CD4-positive, alpha-beta T cell (primary cell): ENCODE measurements at places on chromosomes 4 and X.
A peak's percentile ranks its signal among the peaks of the same experiment; 100 is the strongest.

DNA sequence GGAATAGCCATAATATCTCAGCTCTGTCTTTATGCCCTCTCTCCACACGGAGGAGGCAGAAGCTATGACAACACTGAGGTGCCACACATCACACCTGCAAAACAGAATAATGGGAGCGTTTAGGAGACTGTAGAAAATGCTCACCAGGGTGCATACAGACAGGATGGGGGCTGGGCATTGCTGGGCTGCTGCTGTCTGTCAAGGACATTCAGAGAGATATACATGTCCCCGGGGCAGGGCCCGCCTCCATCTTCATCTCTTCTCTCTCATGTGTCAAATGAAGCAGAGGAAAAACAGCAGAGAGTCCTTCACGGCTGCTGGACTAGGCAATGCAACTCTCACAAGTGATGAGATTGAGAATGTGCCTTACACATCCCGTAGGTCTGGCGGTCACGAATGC lies 65.3 kb upstream of the DHRSX start:
- no peak for DNase-seq

DNA sequence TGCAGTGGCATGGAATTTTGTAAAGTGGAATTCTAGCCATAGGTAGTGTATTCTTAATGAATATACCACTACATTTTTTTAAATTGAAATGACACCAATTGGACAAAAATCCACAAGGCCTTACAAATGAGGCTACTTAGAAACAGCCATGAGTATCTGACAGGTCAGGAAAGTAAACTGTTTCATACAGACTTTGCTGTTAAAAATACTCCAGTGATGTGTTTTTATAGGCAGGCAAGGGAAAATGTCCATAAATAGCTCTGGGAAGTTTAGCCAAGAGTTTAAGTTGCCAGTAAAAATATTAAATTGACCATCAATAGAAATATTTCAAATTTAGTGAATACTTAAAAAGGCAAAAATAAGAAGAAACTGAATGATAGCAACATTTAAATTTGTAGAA lies 41.8 kb upstream of the PDLIM5 start:
- no peak for DNase-seq

DNA sequence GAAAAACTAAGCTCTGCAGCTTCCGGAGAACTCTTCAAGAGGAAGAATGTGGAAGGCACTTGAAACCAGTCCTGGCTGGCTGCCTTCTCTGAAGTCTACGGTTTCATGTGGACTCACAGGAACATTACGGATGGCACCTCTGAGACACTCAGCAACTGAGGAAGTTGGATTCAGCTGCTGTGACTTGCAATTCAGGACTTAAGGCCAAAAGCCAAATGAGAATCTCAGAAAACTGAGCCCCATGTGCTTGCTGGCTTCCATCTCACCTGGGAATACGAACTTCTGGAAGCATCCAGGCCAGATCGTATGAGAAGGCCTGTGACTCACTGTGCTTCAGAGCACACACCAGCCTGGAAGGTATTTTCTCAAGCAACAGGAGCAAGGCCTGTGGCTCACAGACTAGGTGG lies 107.8 kb upstream of the GPC4 start:
- DNase-seq = no peak

GRCh38 chrX:72604112-72604511 lies 31.5 kb upstream of the HDAC8 start:
- no peak for DNase-seq

DNA sequence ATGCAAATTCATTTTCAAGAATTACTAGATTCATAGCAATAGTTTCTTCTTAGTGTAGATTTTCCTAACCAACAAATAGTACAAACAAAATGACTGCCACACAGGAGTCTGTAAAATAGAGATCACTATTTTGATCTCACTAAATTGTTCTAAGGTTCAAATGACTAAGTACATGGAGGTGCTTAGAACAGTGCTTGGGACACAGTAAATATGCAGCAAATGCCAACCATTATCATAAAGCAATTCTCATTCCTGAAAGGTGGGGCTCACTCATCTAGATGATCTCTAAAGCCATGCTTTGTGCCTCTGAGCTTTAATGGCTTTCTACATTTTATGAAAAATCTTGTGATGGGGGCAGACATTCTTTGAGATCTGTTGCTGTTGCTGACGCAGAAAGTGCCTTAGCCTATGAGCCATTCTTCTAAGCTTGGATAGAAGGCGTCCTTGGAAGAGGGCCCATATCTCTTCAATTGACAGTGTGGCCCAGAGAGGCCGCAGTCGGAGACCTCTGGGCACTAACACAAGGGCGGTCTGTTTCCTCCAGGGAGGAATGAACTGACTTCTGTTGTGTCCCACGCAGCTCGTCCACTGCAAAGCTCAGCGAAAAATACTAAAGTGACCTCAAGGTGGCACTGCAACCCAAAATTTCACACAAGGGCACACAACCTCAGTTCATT lies 23.5 kb downstream of the TLR10 start:
- DNase-seq = peak; percentile 62

DNA sequence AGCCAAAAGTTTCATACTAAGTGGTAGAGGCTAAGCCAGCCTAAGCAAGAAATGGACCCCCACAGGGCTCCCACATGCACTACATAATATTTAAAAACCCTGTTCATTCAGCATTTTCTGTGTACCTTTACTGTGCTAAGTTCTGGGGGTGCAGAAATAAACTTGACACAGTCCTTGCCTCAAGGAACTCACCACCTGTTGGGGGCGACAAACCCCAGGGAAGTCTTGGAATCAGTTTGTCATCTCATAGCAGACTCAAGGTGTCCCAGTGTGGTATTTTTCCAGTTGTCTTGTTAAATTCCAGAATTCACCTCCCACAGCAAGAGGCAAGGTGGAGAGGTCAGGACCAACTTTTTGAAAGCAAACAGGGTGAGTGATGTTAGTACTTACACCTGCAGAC lies 43.1 kb downstream of the ATG4A start:
- DNase-seq = no peak

DNA sequence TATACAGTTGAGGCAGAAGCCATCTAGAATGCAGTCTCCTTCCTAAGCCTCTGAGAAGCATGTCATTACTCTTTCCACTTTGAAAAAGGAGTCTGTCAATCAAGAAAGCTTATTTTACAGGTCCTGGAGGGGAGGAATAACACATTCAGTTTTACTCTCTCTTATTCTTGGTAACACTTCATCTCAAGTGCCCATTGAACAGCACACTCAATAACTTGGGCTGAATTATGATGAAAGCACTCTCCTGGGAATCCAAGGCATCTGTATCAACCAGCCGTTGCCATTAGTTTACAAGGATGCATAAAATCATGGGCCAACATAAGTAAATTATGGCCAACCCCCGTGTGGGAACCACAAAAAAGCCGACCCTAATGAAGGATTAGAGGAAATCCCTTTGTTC lies 282.4 kb downstream of the C4orf33 start:
- no peak for DNase-seq

GRCh38 chr4:172169871-172170270 lies 356.7 kb downstream of the GALNTL6 start:
- no peak for DNase-seq

DNA sequence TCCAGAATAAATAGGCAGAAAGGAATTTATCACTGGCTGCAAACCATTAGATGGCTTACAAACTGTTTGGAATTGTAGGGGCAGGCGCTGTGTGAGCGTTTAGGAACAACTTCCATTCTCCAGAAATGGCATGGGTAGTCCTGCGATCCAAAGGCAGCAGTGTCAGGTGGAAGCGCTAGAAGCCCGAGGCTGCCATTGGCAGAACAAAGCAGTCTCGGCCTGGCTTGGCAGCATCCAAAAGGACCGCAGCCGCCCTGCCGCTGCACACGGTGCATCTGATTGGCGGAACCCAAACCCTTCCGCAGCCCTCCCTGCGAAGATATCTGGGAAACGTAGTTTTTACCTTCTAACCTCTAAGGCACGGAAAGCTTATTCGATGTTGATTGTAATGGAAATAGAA lies 23.6 kb upstream of the YTHDC1 start:
- DNase-seq = peak; percentile 48

GRCh38 chrX:136679531-136679930 lies 31.6 kb downstream of the CD40LG start:
- DNase-seq = no peak

- no peak for DNase-seq
These were observed 992.6 kb downstream of the NLGN4X start for GRCh38 chrX:5236096-5236495.

DNA sequence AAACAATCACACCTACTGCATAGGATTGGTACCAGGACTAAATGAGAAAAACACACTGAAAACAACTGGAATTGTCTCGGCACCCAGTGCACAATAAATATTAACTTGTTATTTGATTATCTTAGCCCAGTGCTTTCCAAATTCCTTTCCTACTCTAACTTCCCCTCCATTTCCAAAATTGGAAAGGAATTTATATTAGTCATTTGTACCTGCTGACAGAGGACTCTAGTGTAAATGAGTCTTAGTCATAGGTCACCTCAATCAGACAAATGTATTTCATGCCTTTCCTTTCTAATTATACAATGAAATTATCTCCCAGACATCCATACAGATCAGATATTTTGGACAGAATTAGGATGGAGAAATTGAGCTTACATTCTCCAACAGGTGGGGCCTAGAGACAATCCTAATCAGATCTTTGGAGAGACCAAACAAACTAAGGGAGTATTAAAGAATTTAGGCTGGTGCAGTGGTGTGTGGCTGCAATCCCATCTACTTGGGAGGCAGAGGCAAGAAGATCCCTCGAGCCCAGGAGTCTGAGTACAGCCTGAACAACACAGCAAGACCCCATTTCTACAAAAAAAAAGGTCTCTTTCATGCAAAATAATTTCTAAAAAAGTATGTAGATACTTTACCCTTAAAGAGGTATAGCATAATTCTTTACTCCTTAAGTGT lies 10.1 kb downstream of the SH3D19 start:
- no peak for DNase-seq

GRCh38 chr4:124833831-124834505 lies 121.4 kb upstream of the ANKRD50 start:
- no peak for DNase-seq

GRCh38 chrX:130419263-130419662 lies 17.5 kb downstream of the RBMX2 start:
- DNase-seq = no peak

- no peak for DNase-seq
These were observed 359.4 kb upstream of the ZCCHC13 start for GRCh38 chrX:73944563-73944908.

GRCh38 chr4:182367153-182367552 lies 124.0 kb downstream of the TENM3 start:
- DNase-seq = no peak

GRCh38 chr4:8284391-8284790 lies 14.8 kb downstream of the HTRA3 start:
- DNase-seq = no peak

DNA sequence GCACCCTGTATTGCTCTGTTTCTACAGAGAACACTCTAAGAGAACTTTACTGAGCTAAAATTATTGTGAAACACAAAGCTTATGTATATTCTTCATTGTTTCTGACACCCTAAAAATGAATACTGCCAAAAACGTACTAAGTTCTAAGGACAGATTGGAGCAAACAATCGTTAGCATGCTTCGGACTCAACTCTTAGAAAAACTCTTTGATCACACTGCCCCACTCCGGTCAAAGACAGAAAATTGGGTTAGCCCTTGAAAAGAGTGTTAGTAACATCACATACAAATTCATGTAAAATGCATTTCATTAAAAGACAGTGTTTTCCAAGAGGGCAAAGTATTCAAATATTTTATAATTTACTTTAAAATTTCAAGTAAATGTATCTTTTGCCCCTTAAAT lies 177.4 kb downstream of the DCHS2 start:
- DNase-seq = no peak

- DNase-seq = peak; percentile 30
These were observed 6.7 kb upstream of the PPID start for GRCh38 chr4:158729716-158730559.

- no peak for DNase-seq
These were observed 3.2 kb downstream of the PCDH7 start for GRCh38 chr4:30723201-30723955.

- DNase-seq = no peak
These were observed 1930.5 kb upstream of the AGA start for GRCh38 chr4:179372746-179373145.

- DNase-seq = no peak
These were observed 88.5 kb downstream of the MTMR1 start for GRCh38 chrX:150781677-150782076.

DNA sequence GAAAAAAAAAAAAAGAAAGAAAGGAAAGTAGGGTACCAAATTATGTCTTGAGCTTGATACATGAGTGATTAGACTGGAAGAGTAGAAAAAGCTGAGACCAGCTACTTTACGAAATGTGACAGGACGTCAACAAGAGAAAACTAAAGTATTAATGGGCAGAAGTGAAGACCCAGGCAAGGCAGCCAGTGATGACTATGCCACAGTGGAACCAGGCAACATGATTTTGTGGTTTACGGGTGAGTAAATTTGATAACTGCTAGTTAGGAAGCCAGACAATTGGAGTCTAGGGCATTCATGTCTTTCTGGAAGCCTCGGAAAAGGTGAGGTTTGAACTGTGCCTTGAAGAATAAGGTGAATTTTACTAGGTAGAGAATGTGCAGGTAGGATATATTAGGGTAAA lies 326.4 kb downstream of the TENM3 start:
- no peak for DNase-seq

- DNase-seq = no peak
These were observed 120.7 kb downstream of the NEXMIF start for GRCh38 chrX:74804574-74804973.

- DNase-seq = no peak
These were observed 56.7 kb upstream of the ENPP6 start for GRCh38 chr4:184274286-184274951.

DNA sequence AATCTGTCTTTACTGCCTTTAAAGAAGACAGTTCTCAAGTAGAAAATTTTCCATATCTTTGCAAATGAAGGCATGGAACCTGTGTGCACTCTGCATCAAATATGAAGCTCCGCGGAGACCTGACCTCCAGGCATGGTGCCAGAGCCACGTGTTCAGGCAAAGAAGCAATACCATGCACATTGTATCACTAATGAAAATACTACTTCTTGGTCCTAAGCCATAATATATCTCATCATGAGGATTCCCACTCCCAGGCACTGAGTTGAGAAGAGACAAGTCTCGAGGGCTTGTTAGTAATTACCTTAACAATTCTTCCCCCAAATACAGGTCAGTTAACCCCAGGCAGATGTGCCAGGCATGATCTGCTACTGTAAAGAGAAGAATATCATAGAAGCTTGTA lies 56.7 kb downstream of the PCDH19 start:
- no peak for DNase-seq

DNA sequence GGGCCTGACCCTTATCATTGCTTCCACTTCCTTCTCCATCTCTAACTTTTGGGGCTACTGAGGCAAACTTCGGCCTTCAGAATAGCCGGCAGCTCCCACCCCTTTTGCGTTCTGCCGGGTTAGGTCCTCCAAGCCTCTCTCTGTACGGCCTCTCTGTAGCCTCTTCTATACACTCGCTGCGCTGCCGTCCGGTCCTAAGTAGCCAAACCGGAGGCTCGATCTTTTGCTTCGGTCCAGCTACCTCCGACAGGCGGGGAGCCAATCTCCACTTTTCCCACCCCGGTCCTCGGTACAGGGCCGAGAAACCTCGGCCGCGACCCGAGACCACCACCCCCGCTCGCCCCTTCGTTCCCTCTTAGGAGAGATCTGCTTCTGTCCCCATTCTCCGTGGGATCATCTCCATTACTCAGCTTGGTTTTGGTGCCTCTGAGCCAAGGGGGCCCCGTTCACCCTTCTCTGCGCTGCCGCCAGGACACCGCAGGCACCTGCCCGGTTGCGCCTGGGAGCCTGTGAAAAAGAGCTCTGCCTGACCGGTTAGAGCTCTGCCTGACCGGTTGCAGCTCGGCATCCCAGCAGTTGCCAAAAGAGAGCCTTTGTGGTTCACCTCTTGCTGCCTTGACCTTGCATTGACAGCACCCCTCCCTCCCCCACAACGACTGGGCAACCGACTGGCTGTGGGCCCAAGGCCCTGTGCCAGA lies 1.0 kb upstream of the HTR2C start:
- no peak for DNase-seq
